ENCODE measurements at places on chromosomes 1 and 21. TPM values are rescaled to one million over a fixed set of nuclear protein-coding genes. Genes with fewer than 3 reads are reported as not detected.

The AADACL3 gene
- not detected for total RNA-seq

The CSF1 gene
- total RNA-seq: 88.5 TPM

The GALNT2 gene
- total RNA-seq: 131 TPM

The FCMR gene
- not detected for total RNA-seq

The SPRR2B gene
- total RNA-seq: not detected

The STUM gene
- under 0.01 TPM for total RNA-seq

The GCSAML gene
- total RNA-seq: not detected

The IGSF9 gene
- not detected for total RNA-seq

The NT5C1A gene
- total RNA-seq: not detected

The C1orf87 gene
- total RNA-seq: 0.15 TPM

The DENND2C gene
- total RNA-seq: 4.1 TPM

The KIF14 gene
- 16.0 TPM for total RNA-seq

The MARK1 gene
- total RNA-seq: 0.17 TPM

The ZSCAN20 gene
- 19.8 TPM for total RNA-seq

The TRIM17 gene
- 0.15 TPM for total RNA-seq

The THEM5 gene
- total RNA-seq: 0.17 TPM

The TIE1 gene
- 0.17 TPM for total RNA-seq
